ENCODE measurements at places on chromosomes 16 and 17.
A peak's percentile ranks its signal among the peaks of the same experiment; 100 is the strongest.

GRCh38 chr17:57294629-57295501, 38.5 kb downstream of the MSI2 start:
- peak; percentile 94 for DNase-seq

- no peak for DNase-seq
These were observed 10.5 kb upstream of the CCDC182 start for GRCh38 chr17:57755480-57756070.

- DNase-seq: no peak
These were observed 22.9 kb downstream of the PRCD start for GRCh38 chr17:76562734-76563148.

- DNase-seq: no peak
These were observed 22.5 kb upstream of the DYNLL2 start for GRCh38 chr17:58060596-58061191.

GRCh38 chr16:65538976-65539375, 417.1 kb upstream of the CDH11 start:
- DNase-seq: no peak

All from HCT116 (cell line).